Transverse colon (tissue), 4 donors: ENCODE measurements at places on chromosomes 12 and 14. TPM values are rescaled to one million over a fixed set of nuclear protein-coding genes. Genes with fewer than 3 reads are reported as not detected.

The KMT2D gene
- 50.0 TPM for total RNA-seq

The ARID2 gene
- total RNA-seq: 31.0 TPM

The NDUFA12 gene
- total RNA-seq: 4.4 TPM

The CPM gene
- 102 TPM for total RNA-seq

The ADCY6 gene
- 170 TPM for total RNA-seq

The RD3L gene
- not detected for total RNA-seq

The FUT8 gene
- 9.6 TPM for total RNA-seq

The PCK2 gene
- total RNA-seq: 138 TPM

The GPR84 gene
- total RNA-seq: not detected

The AJUBA gene
- 1.8 TPM for total RNA-seq

The C3AR1 gene
- 2.4 TPM for total RNA-seq

The CD4 gene
- total RNA-seq: 4.1 TPM

The NTF3 gene
- not detected for total RNA-seq

The AKAP6 gene
- 16.7 TPM for total RNA-seq

GRCh38 chr12:65532764-65533163, 254.3 kb downstream of the MSRB3 start:
- no peak for DNase-seq

DNA sequence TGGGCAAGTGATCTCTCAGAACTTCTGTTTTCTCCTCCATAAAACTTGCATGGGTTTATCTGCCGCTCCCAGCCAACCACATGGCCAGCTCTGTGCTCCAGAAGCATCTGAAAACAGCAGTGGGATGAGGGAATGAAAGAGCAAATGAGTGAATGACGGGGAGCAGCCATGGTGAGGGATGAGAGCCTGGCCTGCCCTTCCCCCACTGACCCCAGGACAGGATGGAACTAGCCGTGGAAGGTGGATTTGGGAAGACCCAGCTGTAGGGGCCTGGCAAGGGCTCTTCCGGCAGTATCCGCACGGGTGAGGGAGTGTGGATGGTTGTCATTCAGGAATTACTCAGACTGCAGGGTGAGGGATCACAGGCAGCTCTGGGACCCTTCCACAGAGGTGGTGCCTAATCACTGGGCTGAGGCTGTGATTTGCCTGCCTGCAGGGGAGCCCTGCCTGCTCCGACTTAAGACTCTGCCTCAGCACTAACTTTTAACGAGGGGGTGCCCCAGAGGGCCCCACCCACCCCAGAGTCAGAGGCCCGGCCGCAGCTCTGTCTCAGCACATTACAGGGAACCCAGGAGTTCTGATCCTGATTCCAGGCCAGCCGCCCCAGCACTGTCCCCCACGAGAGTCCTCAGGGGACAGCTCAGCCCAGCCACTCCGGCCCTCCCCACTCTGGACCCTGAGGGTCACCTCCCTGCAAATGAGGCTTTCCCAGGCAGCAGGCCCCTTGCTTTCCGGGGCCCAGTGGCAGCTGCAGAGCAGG, 136.8 kb upstream of the C14orf180 start:
- no peak for DNase-seq

DNA sequence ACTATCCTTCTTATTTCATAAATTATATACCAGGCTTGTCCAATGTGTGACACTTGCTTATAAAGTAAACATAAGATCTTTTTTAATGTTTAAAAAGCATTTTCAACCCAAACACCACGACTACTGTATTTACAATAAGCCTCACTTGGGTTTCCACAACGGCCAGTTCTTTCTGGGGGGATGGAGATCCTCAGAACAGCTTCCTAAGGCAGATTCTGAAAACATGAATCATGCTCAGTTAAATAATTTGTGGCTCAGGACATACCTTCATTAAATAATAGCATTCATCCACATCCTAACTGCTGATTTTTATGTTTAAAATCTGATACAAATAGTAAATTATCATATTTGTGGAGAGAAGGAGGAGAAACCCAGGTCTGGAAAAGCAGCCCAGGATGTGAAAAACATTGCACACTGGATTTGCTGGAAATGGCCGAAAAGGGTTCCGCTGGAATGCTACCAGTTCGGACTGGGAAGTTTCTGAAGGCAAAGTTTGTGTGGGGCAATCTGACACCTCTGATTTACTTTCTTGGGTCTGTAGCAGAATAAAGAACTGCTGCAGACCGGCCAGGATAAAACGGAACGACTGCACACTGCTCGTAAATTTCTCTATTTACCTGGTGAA, 597 bp downstream of the GLT8D2 start:
- DNase-seq: no peak

DNA sequence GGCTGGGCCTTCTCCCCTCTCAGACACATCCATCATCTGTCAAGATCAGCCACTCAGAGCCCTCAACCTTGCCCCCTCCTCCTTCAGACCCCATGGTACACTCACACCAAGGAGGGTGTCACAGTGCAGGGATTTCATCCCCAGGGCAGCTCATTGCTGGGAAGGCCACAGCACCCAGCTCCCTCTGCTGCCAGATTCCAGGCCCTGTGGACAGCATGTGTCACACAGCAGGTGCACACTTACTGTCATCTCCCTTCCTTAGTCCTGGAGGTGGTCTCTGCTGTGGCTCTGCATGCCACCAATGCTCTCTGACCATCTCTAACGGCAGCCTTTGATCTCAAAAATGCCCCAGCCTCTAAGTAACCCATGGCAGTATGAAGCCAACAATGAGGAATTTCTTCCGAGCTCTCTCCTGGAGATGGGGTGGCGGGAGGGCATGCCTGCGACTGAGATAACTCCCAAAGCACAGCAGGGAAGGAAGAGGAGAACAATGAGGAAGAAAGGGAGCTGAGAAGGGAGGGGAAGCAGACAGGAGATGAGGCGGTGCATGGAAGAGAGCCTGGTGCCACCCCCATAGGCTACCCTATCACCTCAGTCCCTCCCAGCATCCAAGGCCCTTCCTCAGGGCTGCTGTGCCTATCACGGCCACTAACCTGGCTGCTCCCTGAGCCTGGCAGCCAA, 101.0 kb downstream of the SINHCAF start:
- no peak for DNase-seq

DNA sequence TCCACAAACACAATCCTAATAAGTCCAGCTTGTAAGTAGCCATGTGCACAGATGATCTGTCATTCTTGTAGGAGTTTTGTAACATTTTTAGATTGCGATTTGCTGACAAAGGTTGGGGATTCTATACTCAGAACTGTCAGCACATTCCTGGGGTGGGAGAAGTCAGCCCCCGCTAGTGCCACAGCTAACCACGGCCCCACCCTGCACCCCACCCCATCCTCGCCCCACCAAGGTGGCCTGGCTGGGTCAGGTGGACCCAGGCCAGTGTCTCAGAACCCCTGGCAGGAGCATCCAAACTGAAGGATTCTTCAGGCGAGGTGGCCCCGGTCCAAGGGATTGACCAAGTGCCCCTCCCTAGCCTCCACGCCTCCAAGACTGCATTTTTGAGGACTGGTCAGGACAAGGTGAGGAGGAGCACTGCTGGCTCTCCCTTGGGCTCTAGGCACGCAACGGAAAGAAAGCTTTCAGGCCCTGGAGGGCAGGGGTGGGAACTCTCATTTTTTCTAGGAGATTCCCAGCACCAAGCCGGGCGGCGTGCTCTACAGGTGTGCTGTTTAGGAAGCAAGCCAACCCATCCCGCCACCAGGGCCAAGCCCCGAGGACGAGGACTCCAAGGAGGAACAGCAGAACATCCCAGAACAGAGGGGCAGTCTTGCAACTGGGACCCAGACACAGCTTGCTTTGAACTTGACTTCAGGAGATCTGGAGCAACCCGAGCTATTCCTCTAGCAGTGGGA, 172.8 kb downstream of the BCL11B start:
- no peak for DNase-seq

- DNase-seq: peak; percentile 69
Observed at GRCh38 chr12:71693126-71693525, 7.2 kb downstream of the TMEM19 start.

GRCh38 chr14:91573894-91574837, 64.1 kb upstream of the PPP4R3A start:
- DNase-seq: peak; percentile 77

- DNase-seq: no peak
Observed at GRCh38 chr12:66901138-66901932, 222.5 kb upstream of the GRIP1 start.

DNA sequence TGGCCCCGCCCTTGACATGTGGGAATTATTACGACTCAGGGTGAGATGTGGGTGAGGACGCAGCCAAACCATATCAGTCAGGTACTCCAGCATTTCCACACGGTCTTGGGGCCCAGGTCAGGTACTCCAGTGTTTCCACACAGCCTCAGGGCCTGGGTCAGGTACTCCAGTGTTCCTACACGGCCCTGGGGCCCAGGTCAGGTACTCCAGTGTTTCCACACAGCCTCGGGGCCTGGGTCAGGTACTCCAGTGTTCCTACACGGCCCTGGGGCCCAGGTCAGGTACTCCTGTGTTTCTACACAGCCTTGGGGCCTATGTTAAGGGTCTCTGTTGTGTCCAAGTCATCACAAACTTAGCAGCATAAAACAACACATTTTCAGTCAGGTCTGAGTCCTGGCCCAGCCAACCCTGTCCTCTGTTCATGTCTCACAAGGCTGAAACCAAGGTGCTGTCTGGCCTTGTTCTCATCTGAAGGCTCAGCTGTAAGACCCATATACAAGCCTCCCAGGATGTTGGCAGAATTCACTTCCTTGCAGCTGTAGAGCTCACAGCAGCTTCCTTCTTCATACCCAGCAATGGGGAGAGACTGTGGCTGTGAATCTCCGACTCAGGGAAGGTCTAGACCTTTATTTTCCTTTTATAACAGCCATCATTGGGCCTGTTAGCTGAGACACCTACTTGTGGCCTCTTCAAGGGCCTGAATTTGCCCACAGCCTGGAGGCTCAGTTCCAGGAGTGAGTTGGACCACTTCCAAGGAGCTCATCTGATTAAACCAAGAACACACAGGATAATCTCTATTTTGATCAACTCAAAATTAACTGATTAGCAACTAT, 107.6 kb upstream of the SFSWAP start:
- no peak for DNase-seq

DNA sequence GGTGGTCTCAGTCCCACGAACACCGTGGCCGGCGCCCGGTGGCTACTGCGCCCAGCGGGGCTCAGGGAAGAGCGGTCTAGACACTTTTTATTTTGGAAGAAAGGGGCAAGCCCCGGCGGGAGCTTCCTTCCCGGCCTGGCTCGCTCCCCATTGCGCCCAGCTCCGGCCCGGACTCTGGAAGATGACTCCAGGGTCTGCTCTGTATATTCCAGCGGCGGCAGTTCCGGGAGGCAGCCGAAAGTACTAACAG, 225.1 kb upstream of the CRY1 start:
- no peak for DNase-seq

DNA sequence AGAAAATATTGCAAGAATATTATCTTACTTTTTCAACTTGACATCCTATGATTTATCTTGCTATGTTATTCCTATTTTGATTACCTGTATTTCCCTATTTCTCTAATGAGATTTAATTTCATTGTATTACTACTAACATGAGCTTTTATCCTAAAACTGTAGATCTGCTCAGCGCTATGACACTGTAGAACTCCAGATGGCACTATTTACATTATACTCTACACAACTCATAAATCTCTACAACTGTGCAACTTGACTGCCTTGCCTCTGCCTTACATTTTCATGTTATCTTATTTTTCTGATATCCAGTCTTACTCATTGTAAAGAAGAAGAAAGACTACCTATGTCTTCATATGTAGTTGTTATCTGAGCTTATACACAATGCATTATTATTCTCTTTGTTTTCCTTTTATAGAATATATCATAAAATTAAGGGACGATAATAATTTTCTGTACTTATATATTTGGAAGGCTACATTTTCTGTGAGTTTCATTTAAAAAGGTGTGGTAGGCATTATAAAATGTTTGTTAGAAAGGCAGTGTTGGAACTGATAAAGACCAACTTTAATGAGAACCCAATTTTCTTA, 24.1 kb downstream of the NUP37 start:
- no peak for DNase-seq

GRCh38 chr12:28507867-28508266, 317.6 kb downstream of the CCDC91 start:
- DNase-seq: no peak

DNA sequence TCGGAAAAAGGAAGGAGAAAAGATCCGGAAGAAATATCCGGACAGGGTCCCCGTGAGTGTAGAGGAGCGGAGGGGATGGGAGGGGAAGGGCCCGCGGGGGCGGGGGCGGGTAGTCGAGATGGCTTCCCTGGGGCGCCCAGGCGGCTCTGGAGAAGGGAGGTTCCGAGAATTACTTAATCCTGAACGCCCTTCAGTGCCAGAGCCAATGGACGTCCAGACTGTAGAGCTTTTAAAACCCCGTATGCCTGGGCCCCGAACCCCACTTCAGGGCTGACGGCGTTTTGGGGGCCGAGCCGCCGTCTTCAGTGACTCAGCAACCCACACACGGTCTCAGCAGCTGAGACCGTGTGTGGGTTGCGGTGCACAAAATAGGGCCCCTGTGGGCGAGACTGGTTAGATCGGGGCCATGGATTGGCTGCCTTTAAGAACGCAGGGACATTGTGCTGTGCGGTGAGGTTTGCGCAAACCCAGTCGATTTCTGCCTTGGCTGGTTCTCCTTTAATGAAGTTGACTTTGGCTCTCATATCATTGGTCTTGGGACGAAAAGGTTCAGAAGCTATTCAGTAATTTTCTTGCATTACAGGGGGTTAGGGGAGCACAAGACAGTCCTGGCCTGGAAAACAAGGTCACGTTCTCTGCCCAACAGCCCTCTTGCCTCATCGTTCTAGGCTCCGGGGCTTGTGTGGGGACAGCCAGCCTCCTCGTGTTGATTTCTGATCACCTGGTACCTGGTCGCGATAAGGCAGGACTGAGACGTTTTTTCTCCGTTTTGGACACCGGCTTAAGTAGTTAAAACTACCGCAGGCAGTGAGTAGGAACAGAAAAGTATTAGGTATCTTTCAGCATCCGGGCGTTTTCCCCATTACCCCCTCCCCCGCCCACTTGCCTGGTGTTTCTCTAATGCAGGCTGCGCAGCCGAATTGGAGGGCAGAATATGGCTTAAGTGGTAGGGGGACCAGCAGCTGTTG, 775 bp downstream of the GABARAPL1 start:
- peak; percentile 75 for DNase-seq

GRCh38 chr14:102541771-102542170, 32.2 kb upstream of the ANKRD9 start:
- no peak for DNase-seq

GRCh38 chr12:67623259-67623658, 25.3 kb upstream of the DYRK2 start:
- DNase-seq: no peak

GRCh38 chr12:64058541-64059265, 163.4 kb downstream of the KICS2 start:
- no peak for DNase-seq

DNA sequence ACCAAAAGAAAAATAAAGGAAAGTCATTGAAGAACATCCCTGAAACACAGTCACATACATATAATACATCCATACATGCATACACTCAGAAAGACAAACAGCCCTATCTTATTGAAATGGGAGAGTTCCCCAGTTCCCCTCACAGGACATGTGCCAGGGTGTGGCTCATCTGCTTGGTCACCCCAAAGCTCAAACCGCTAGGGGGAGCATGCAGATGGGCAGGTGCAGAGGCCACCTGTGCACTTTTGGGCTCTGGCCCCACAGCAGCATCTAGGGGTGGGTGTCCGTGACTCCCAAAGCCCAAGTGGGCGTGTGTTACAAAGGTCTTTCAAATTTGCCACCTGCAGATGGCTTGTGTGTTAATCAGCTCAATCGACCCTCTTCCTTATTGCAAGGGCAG, 75.2 kb downstream of the CMAS start:
- DNase-seq: peak; percentile 14
